ENCODE measurements at places on chromosomes 6 and 20.

GRCh38 chr6:132392792-132393191, 8.5 kb downstream of the MOXD1 start:
- DNase-seq, result no peak

GRCh38 chr20:20778676-20779075, 66.2 kb upstream of the RALGAPA2 start:
- DNase-seq, result no peak

DNA sequence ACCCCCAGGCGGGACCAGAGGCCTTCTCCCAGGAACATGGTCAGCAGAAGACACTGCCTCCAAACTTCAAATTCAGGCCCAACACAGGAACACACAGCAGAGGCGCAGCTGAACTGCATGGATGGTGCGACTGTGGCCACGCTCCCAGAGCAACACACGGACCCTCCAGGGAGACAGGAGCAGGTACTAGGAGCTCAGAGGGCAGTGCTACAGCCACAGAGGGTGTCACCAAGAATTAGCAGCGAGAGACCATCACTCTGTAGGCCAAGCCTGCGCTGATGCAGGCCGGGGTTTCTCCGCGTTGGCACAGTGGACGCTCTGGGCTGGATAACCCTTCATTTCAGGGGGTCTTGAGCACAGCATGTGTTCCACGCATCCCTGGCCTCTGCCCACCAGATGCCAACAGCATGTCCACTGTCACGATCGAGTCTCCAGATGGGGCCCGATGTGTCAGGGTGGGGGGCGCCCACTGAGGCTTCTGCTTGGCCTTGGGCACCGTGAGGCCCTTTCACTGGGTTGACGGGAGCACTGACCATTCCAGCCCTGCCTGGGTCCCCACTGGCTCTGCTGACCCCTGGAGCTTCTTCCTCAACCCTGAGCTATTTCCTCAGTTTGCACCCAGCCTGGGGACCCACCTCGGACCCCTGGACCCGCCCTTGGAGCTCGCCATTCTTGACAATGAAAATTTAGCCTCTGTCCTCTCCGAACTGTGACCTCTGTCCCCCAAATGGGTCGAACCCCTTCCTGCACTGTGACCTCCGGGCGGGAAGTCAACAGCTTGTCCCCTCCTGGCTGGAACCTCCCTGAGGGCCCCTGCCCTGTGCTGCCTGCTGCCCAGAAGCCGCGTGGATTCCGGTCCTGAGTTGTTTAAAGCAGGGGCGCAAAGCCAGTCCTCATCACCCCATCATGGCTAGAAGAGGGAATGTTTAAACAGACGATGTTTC, 239.4 kb downstream of the DLL1 start:
- no peak for DNase-seq

DNA sequence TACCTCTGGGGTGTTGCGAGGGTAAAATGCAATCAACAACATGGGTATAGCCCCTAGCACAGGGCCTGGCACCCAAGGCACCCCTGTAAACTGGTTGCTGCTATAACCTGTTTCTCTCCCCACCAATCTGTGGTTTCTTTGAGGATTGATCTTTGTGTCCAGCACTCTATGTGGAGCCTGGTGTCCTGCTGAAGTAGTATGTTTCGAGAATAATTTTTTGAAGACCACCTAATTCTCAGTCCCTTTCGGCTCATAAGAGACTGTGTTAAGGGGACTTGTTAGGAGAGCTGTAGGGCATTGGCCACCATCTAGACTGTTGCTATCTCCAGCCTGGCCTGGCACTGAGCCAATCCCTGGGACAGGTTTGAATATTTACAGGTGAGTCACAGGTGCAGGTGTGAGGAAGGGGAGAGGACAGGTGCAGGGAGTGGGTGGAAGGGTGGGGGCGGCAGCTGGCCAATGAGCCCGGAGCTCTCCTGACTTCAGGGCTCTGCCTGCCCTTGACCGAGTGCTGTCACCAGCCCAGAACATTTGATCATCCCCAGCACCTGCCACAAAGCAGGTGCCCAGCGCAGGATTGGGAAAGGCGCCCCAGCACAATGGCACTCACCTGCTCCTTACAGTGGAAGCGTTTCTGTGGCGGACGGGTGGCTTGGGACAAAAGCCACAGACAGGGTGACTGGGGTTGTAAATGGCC, 8.1 kb upstream of the C20orf144 start:
- DNase-seq, result no peak

DNA sequence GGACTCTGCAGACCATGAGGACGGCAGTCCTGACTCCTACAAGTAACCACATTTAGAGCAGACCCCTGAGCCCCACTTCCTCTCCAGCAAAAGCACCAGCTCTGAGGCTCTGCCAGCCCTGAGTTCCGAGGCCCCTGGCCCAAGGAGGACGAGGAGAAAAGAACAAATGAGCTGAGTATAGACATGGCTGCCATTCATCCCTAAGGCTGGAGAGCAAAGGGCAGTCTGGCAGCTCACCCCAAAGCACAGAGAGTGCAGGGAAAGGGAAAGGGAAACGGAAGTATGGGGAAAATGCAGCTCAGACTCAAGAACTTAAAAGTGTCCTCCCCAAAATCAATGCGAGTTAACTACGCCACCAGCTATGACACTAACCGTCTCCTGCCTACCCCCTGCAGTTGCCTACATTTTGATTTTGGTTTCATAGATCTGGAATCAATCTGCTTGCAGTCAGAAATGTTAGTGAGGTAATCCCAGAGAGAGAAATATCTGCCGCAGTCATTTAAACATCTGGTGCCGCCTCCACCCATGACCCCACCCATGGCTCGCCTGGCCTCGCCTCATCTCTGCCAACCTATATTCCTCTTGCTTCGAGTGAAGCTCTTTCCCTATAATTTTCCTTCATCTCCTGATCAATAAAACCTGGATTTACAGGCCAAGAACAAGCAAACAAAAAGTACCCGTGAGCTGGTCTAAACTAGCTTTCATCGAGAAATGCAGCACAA, 49.6 kb upstream of the AFDN start:
- no peak for DNase-seq
